ENCODE measurements at places on chromosomes 12 and 14. TPM values are rescaled to one million over a fixed set of nuclear protein-coding genes. Genes with fewer than 3 reads are reported as not detected.

The SLC8A3 gene
- 1.8 TPM for total RNA-seq

The PLEKHG7 gene
- not detected for total RNA-seq

The PNP gene
- total RNA-seq: 32.8 TPM

The KRT77 gene
- total RNA-seq: not detected

The CELA1 gene
- total RNA-seq: not detected

The TAS2R7 gene
- total RNA-seq: not detected

The C12orf76 gene
- total RNA-seq: 25.0 TPM

The PSEN1 gene
- 63.9 TPM for total RNA-seq

The MYRFL gene
- not detected for total RNA-seq

The SERPINA5 gene
- 0.41 TPM for total RNA-seq

The SLC38A4 gene
- 1.9 TPM for total RNA-seq

The CCDC197 gene
- total RNA-seq: not detected

The ATG101 gene
- total RNA-seq: 37.3 TPM

The EXOC3L4 gene
- total RNA-seq: 4.2 TPM

The RASSF9 gene
- total RNA-seq: 7.9 TPM

The ETV6 gene
- 45.0 TPM for total RNA-seq

The ELK3 gene
- total RNA-seq: 41.2 TPM

The NKX2-1 gene
- 177 TPM for total RNA-seq

The AICDA gene
- 0.75 TPM for total RNA-seq

The KRT79 gene
- 5.4 TPM for total RNA-seq

The KRT71 gene
- not detected for total RNA-seq

The CPSF6 gene
- 53.4 TPM for total RNA-seq

The SLC39A5 gene
- 0.87 TPM for total RNA-seq

The OR6C76 gene
- total RNA-seq: not detected

The KLRG1 gene
- total RNA-seq: 3.3 TPM

All from upper lobe of right lung (tissue), 1 donor.